ENCODE measurements at places on chromosomes 12 and 14.

- DNase-seq: no peak
Measured at GRCh38 chr14:39628087-39628486, 195.9 kb upstream of the FBXO33 start.

DNA sequence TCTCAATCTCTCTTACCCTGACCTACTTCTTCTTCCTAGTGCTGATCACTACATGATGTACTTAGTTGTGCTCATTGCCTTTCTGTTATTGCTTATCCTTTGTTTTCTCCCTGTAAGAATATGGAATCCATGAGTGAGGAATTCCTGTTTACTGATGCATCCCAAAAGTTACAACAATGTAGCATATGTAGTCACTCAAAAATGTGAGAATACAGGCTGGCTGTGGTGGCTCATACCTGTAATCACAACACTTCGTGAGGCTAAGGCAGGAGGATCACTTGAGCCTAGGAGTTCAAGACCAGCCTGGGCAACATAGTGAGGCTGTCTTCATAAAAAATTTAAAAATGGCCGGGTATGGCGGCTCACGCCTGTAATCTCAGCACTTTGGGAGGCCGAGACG, 8.0 kb upstream of the WDR20 start:
- no peak for DNase-seq

GRCh38 chr12:62914443-62915203, 20.3 kb downstream of the PPM1H start:
- no peak for DNase-seq

DNA sequence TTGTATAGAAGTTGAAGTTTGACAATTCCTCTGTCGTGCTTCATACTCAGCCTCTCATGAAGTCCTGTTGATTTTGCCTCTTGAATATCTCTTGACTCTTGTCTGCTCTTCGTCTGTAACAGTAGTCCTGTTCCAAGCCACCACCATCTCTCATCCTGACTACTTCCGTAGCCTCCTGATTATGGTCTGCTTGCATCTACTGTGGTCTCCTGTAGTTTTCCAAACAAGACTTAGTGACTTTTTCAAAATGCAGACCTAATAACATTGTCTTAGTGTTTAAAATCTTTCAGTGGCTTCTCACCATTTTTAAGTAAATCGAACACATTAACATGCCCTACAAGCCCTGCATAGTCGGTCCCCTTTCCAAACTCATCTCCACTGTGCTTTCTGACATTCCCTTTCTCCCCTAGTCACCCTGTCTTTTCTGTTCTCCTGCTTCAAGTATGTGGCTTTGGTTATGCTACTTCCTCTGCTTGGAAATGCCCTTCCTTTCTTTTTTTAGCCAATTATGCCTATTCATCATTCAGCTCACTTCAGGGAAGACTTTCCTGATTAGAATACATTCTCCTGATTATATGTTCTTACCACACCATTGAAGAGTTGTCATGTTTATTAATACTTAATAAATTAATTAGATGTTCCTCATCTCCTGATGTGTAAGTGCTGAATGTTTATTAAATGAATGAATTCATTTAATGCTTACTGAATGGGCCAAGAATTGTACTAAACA, 2.0 kb downstream of the SCYL2 start:
- DNase-seq: no peak

GRCh38 chr12:28770322-28770721, 378.8 kb upstream of the FAR2 start:
- DNase-seq: no peak

- DNase-seq: no peak
Measured at GRCh38 chr12:69044887-69045286, 111.9 kb upstream of the CPM start.

DNA sequence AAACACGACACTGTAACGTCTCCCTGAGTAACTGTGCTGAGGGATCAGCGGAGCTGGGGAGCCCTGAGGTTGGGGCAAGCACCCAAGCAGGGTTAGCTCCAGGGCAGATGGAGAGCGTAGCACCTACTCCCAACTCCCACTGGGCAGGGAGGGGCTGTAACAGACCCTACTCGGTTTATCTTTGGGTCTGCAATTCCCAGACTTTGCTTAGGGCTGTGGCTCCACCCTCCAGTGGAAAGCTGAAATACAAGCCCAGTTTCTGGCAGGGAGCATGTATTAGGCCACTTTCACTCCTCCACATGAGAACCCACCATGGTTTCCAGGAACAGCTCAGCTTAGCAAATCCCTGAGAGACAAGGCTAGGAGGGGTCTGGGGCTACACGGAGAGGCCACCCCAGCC, 17.3 kb upstream of the TC2N start:
- no peak for DNase-seq

GRCh38 chr12:6438345-6438744, 6.4 kb upstream of the CD27 start:
- DNase-seq: no peak

GRCh38 chr12:95742586-95742985, 48.0 kb downstream of the NTN4 start:
- no peak for DNase-seq

GRCh38 chr12:20097626-20098025, 270.7 kb upstream of the PDE3A start:
- no peak for DNase-seq

- no peak for DNase-seq
Measured at GRCh38 chr14:38122241-38122640, 85.5 kb upstream of the SSTR1 start.

GRCh38 chr12:76947304-76947703, 68.5 kb upstream of the CSRP2 start:
- DNase-seq: no peak

DNA sequence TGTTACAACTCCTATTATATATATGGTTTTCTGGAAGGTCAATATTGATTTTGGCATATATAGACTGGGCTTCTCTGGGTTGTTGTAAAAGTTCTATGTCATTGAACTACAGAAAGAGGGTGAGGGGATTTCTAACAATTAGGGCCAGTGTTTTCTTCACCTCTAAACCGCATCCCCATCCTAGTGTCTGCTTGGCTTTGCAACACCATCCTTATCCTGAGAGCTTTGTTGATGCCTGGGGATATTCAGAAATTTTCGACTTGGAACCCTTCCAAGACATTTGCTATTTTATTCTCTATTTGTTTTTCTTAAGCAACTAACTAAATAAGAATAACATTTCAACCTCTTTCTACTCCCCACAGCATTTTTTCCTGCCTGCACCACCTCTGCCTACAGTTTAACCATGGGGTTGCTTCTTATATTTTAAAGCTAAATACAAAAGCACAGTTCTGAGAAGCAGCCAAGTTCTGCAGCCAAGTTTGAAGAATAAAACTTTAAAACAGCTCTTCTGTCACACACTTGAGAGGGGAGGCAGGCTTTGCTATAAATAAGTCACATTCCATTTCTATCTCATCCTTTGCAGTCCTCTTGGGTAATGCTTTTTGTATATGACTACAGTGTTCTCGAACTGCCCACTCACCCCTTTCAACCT, 53.4 kb downstream of the RGS6 start:
- DNase-seq: no peak

- DNase-seq: no peak
Measured at GRCh38 chr12:132601171-132601883, 9.1 kb downstream of the LRCOL1 start.

GRCh38 chr12:94649349-94650142, 811 bp downstream of the TMCC3 start:
- DNase-seq: peak; percentile 41

- no peak for DNase-seq
Measured at GRCh38 chr14:85917716-85918115, 387.8 kb downstream of the FLRT2 start.

DNA sequence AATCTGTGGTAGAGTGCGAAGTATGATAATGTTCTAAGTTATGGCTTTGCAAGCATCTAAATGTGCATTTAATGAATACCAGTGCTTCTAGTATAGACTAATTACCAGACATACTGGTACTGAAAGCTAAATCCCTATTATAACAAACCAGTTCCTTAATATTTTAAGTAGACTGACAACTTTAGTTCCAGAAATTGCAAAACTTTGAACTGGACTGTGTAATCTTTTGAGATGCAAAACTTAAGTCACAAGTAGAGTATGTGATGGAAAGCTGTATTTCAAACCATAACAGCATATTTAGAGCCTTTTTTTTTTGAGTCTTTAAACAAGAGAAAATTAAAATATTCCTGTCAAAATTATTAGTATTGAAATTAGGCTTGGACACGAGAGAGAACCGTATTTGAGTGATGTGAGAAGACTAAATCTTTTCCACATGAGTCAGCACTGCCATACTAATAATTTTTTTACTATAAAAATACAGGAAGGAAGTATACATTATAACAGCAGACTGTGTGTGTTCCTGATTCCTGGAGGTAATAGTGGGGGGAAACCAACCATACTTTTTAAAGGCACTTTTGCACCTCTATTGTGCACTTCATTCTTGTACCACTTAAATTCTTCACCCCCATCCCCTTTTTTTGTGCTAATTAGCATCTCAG, 45.5 kb downstream of the PPM1A start:
- no peak for DNase-seq

- no peak for DNase-seq
Measured at GRCh38 chr12:22971247-22971646, 346.3 kb downstream of the ETNK1 start.

GRCh38 chr14:69573831-69574262, 824 bp downstream of the CCDC177 start:
- no peak for DNase-seq

DNA sequence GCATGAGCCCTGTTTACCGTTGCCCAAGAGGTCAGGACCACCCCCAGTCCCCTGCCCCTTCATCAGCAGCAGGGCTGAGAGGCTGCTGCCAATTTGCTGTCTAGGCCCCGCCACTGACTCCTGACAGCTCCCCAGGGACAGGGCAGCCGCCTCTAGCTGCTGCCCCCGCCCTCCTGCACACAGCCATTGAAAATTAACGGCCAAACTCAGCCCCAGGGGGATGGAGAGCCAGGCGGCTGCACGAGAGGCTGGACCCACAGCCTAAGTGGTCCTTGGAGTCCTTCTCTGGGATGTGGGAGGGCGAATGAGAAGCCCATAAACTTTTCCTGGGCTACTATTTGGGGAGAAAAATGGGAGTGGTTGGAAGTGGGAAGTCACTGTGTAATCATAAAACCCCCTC, 4.6 kb downstream of the FOXN4 start:
- no peak for DNase-seq

GRCh38 chr14:75562089-75562488, 16.3 kb upstream of the FLVCR2 start:
- DNase-seq: peak; percentile 22

DNA sequence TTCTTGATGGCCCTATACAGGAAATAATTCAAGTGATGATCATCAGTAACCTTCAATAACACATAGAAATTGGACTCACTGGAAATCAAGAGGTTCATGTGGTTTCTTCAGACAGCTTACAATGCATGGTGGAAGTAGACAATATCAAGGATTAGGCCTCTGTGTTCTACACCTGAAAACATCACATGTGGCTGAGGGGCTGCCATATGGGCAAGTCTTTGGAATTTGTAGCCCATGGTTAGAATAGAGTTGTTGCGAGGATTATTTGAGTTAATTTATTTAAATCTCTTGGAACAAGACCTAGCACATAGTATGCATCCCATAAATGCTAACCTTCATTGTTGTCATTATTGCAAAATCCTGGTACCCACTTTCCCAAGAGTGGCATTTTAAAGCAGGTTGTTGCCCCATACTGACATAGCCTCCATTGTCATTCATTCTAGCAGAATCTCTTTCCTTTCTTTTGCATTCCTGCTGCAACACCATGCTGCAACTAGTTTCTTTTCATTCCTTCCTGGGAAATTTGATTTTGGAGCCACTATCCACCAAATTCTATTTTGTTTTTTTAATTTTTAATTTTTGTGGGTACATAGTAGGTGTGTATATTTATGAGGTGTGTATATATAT, 352.7 kb upstream of the NAV3 start:
- DNase-seq: no peak

DNA sequence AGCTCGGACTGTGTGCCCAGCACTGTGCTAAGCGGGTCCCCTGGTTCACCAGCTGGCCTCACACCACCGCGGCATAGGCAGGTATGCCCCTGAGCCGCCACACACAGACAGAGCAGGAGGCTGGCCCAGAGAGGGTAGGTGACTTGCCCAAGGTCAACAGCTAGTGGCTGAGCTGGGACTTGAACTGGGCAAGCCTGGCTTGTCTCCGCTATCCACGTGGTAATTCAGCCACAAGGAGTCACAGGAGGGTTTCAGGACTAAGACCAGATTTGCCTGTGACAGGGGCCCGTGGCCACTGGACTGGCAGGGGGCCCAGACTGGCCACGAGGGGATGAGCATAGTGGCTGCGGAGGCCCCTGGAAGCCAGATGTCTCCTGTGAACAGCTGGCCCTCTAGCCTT, 47.7 kb downstream of the NCOR2 start:
- peak; percentile 56 for DNase-seq

DNA sequence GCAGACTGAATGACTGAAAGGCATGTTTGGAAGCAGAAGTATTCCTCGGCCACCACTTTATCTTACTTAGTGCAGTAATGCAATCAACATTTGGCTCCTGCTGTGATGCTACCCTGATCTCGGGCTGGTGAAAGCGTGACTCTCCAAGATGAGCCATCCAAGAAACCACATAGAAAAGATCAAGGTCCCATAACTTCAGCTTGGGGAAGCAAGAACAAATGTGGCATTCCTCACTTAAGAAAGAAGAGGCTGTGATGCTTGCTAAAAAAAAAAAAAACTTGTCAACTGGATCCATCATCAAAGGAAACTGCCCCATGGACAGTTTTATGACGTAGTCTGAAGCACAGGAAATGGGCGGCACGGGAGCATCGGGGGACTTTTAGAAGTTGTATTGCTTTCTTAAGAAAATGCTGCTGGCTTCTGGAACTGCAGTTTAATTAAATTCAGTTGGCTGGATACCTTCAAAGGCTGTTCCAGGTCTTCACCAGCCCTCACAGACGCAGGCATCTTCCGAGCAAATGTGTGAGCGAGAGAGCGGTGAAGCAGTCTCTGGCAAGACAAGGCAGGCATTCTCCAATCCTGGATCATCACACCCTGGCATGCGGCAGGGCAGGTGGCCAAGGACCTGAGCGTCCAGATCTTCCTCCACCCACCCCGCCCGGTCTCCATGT, 38.2 kb upstream of the MAP1LC3B2 start:
- DNase-seq: peak; percentile 76

GRCh38 chr12:24427776-24428175, 478.3 kb upstream of the SOX5 start:
- DNase-seq: no peak

- no peak for DNase-seq
Measured at GRCh38 chr12:242496-242895, 20.1 kb downstream of the SLC6A13 start.

Measured in common myeloid progenitor, CD34-positive (primary cell).